Stimulated activated CD8-positive, alpha-beta memory T cell treated with anti-CD3 and anti-CD28 coated beads, Interleukin-4, amount 100 ng/mL, for 4 hours (primary cell): ENCODE measurements at places on chromosomes 2 and 18.

- DNase-seq: no peak
Measured at GRCh38 chr2:198006733-198007132, 202.3 kb downstream of the PLCL1 start.

DNA sequence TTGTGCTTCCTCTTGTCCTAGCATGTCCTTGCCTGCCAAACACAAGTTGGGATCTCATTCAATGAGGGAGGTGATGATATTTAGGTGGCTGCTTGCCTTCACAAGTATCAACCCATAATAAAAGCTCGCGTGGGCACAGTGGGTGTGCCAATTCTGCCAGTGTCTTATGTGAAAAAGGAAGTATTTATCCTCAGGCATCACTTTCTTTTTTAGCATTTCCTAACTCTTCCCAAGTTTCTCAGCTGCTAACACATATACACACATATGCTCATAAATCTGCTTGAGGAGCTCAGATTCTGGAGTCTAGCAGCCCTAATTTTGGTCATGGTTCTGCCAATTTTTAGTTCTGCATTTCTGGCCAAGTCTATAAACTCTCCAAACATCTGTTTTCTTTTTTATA, 319.5 kb upstream of the HNMT start:
- no peak for DNase-seq

- no peak for DNase-seq
Measured at GRCh38 chr2:86557836-86558235, 5.4 kb downstream of the CHMP3 start.

DNA sequence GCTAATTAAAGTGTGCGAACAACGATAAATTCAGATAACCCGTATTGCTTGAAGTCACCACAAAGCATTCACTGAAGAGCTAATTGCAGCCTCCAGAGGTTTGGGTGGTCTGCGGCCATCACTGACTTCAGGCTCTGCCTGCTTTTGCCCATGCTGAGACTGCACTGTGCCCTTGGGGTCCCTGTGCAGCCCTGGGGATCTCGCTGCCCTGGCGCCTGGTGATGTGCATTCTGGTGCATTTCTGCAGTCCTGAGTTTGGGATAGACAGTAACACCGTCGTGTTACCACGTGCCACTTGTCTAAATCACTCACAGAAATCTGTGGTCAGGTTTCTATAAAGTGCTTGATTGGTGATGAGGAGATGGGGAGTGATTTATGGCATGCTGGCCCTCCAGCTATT, 27.6 kb downstream of the LDLRAD4 start:
- DNase-seq: no peak

DNA sequence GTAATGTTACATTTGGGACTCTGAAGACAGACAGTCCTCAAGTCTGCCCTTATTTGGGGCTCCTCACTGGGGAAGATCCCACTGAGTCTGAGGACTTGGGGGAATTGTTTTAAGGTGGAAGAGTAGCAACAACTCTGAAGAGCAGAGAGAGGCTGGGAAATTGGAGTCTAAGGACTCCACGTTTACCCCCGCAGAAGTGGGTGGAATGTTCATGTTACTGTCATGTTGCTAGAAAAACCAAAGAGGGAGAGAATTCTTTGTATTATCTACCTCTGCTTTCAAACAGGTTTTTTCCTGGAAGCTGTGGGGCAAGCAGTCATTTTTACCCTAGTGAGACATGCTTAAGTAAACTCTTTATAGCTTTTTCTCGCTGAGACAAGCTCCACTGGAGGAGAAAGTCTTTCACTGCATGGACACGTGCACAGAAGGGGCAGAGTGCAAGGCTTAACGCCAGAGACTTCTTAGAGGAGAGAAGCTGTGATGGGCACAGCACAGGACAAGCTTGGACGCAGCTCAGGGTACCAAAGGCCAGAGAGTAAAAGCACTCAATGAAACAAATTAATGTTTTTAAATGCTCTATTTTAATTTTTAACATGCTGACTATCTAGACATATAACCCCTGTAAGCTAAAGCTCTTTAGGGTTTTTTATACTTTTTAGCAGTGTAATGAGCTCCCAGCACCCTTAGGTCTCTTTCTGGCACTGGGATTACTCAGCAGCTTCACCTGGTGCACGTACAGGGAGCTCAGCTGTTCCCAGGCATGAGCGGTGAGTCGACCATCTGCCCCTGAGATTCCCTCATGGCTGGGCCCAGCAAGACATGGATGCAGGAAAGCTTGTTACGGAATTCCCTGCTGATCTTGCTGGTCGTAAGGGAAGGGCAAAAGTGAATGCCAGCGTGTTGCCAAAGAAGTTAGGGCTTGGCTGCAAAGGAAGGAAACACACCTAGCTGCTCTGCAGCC, 54.5 kb upstream of the BIN1 start:
- no peak for DNase-seq

DNA sequence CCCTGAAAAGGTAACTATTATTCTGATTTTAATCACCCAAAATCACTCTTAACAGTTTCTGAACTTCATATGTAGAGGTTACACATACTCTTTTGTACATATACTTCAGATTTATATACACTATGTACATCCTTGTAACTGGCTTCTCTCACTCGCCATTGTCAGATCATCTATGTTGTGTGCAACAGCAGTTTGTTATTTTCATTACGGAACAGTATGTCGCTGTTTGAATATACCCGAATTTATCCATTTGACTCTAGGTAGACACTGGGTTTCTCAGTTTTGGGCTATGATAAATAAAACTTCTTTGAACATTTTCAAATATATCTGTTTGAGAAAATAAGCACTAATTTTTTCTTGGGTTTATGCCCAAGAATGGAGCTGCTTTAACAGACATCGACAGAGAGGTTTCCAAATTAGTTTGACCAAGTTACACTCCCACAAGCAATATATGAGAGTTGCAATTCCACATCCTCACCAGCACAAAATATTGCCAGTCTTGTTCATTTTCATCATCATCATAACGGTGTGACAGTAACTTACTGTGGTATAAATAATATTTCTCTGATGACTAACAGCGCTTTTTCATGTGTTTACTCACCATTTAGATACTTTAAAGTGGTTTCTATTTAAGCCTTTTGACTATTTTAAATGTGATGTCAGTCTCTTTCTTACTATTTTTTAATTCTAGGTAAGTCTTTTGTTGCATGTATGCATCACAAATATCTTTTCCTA, 80.9 kb downstream of the SMC6 start:
- no peak for DNase-seq

GRCh38 chr2:58636872-58637271, 395.7 kb upstream of the FANCL start:
- DNase-seq: no peak

- no peak for DNase-seq
Measured at GRCh38 chr2:63882395-63883105, 40.9 kb downstream of the UGP2 start.

DNA sequence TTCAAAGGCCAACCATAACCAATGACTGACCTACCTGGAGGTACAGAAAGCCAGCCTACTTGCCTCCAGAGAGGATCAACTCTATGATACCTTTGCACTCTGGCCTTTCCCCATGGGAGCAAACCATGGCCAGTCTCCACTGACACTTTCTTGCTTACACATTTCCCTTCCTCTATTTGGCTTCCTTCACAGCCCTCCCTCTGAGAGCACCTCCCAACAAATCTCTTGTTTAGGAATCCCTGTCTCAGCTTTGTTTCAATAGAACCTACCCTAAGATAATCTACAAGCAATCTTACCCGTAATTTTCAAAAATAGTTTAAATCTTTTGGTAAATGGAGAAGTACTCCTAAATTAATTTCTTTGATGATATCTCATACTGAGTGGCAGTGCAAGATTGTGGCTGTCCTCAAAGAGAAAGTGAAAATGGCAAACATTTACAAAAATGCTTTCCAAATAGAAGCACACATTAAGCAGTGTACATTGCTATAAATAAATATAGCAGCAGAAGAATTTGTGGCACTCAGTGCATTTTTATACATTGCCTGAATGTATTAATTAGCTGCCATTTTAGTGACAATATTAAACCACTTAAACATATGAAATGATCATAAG, 140.6 kb downstream of the CCDC148 start:
- DNase-seq: no peak

DNA sequence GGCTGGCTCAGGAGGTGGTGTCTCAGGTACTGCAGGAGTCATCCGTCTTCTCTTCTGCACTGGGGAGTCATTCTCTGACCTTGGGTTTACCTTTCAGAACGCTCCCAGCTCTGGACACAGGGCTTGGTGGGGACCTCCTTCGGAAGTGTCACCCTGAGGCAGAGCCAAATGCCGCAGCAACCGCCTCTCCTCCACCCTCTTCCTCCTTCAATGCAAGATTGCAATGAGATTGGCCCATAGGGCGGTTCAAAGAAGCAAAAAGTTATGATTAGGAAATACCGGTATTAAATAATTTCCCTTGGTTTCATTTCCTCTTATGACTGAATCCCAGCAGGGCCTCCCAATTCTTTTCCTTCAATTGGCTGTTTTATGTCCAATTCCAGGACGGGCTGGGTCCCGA, 178.8 kb downstream of the ACKR3 start:
- DNase-seq: no peak

DNA sequence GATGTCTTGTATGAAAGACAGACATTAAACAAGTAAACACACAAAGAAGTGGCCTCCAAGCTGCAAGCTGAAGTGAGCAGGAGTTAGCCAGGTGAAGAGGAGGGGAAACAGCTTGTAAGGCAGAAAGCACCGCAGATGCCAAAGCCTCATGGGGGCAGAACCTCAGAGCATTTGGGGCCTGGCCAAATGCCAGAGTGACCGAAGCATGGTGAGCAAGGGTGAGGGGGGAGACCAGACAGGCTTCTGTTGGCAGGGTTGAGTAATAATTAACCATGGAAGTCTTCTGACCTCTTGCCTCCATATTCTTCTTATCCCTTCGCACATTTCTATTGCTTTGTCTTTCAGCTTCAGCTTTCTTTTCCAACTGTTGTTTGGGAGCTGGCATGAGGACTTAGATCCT, 5.6 kb downstream of the QPCT start:
- DNase-seq: no peak

- no peak for DNase-seq
Measured at GRCh38 chr2:230016844-230017243, 51.9 kb downstream of the SLC16A14 start.

- DNase-seq: no peak
Measured at GRCh38 chr2:232349946-232350635, 28.5 kb upstream of the ALPP start.

GRCh38 chr2:60504049-60504448, 49.4 kb downstream of the BCL11A start:
- no peak for DNase-seq

DNA sequence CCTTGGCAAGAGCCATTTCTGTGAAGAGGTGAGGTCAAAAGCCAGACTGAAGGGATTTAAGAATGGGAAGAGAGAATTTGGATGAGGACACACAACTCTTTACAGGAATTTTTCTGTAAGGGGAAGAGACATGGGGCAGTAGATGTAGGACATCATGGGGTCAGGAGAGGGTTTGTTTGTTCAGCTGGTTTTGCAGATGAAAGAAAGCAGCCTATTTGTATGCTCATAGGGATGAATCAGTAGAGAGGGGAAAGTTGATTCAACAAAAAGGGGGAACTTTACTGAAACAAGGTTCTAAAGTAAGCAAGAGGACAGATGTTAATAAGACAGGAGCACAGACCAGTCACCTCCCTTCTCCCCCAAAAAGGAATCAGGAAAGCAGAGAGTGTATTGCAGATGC, 11.2 kb downstream of the SCG2 start:
- no peak for DNase-seq

GRCh38 chr18:49911427-49911826, 98.1 kb upstream of the ACAA2 start:
- no peak for DNase-seq

- no peak for DNase-seq
Measured at GRCh38 chr2:74399785-74400184, 19.7 kb upstream of the DCTN1 start.

GRCh38 chr2:157808421-157808820, 67.7 kb downstream of the ACVR1 start:
- DNase-seq: no peak

DNA sequence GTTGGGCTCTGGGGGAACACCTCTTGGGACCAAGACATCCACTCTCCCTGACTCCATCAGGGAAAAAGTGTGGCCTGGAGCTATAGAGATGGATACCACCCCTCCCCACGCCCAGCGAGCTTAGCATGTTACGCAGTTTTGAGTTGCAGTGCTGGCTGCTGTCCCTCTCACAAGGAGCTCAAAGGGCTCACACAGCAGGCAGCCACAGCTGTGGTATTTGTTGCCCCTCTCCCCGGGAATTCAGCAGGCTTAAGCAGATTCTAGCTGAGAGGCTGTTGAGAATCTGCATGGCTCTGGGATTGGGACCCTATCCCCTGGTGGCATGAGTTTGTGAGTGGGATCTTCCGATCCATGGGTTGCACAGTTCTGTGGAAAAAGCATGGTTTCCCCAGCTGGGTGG, 673.1 kb upstream of the FSHR start:
- DNase-seq: no peak

DNA sequence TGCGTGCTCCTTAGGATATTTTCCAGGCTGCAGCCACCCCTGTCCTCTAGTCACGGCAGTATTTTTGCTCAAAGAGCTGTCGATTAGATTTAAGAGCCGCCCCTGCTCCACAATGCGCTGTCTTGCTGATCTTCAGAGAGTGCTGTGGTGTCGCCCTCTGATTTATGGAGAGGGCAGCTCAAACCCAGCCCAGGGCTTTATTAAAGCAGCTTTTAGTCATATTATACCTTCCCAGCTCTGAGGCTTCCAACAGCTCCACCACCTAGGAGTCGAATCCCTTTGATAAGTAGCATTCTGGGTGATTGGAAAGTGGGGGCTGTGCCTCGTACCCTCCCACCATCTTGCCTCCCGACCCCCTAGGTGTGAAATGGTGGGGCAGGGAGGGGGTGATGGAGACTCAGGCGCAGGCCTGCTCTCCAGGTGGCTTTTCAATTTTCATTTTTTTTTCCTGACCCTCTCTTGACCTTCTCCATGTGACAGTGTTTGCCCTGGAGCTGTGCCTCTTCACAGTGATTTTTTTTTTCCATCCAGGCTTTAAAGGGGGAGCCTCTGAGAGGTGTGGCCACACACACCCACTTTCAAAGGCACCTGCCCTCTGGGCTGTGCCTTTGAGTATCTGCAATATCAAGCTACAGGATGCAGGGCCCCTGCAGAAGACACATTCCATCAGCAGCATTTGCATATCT, 53.1 kb upstream of the NRP2 start:
- DNase-seq: no peak

DNA sequence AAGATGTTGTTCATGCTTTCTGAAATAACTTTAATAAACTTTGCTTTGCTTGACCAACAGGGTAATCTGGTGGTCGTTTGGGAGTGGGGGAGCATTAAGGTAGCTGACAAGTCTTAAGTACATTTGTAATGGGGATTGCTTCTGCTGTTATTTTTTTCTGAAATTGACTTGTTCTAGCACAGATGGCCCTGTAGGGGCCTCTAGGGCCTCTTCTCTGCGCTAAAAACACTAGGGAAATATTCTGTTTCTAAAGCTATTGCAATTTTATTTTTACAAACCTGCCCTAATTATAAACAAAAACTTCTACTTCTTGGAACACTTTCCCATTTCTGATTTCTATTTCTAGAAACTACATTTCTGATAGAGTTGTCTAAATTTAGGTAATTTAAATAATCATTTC, 191.3 kb upstream of the KCNJ3 start:
- DNase-seq: no peak
